ENCODE measurements at places on chromosomes 2 and 18.
A peak's percentile ranks its signal among the peaks of the same experiment; 100 is the strongest.

GRCh38 chr2:22002066-22002465, 878.3 kb downstream of the TDRD15 start:
- no peak for DNase-seq

DNA sequence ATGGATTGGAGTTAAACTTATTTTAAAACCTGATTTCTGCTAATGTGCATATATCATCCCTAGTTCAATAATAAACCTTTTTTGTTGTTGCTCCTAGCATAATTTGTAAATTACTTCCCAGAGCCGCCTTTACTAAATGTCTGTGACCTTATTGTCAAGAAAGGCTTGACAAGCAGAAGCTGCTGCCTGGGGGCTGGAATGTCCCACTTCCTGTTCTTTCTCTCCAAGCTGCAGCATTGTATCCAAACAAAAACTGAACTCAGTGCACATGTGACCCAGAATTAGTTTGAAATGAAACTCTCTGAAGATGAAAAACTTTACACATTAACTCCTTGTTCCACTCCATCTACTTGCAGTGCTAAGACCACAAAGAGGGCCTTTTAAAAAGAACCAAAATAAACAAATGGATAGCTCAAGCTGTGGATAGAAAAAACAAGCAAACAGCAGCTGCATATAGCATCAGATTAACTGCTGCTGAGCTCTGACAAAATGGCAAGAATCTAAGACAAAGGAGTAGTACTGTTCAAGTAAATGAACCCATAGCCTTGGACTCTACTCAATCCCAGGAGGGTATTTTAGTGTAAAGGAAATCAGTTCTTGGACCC, 99.8 kb upstream of the NEUROD1 start:
- no peak for DNase-seq

DNA sequence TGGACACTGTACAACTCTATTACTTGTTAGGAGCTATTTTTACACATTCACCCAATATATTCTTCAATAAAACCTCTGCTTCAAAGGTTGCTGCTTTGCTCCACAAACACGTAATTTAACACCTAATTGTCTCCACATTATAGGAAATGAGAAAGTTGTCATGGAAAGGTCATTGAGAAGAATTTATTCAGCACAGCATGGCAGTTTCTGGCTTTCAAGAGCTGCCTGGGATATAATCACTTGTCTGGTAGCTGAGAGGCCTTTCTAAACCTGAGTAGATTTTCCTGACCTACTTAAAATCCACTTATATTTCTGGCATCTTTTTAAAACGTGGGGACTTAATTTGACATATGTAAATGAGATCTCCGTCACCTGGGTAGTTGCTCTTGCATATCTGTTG, 216.1 kb downstream of the ZNF804A start:
- no peak for DNase-seq

DNA sequence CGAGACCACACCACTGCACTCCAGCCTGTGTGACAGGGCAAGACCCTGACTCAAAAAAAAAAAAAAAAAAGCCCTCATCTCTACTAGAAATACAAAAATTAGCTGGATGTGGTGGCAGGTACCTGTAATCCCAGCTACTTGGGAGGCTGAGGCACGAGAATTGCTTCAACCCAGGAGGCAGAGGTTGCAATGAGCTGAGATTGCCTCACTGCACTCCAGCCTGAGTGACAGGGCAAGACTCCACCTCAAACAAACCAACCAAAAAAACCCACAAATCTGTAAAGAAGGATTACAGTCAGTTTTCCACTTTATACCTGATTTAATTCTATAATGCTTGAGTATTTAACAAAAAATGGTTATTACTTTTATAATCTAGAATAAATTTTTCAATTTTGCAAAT, 9.7 kb downstream of the DARS1 start:
- DNase-seq, result no peak

GRCh38 chr2:67616749-67617148, 219.6 kb downstream of the ETAA1 start:
- no peak for DNase-seq

GRCh38 chr18:58863539-58864145, 1.0 kb upstream of the ZNF532 start:
- peak; percentile 46 for DNase-seq
